ENCODE measurements at places on chromosomes 16 and 17.

DNA sequence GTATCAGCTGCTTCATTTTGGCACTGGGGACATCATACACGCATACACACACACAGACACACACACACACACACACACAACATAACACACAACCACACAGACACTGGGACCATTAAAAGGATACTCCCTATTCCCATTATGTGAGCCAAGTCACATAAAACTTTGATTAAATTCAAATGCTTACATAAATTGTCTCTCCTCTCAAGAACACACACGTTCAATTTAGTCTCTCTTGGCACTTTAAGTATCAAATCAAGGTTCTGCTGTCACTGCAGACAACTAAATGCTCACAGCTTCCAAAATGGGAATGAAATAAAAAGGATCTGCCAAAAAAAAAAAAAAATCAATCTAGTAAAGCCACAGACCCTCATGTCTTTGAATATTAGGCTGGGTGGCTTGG is 184.9 kb downstream of the RBFOX1 start:
- DNase-seq, result no peak

DNA sequence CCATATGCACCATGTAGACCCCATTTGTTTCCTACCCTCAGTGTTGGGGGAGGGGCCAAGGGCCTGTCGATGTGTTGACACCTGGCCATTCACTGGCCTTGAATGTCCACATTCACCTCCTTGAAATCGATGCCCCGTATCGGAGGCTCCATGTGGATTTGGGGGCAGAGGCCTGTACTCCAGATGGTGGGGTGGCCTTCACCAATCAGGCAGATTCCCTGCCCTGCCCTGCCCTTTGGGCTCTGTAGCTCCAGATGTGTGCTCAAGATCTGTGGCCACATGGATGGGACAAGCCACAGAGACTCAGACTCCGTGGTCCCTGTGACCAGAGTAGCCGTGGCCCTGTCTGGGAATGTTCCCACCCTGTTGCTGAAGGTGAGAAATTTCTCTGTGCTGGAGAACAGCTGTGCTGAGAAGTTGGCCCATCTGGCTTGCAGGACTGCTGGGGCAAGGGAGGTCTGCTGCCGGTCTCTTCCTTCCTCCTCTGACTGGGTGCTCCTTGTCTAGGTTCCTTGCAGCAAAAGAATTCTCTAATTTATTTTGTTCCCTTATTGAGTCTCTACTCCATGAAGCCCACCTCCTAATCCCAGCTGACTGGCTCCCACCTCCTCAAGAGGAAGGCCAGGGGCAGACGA is 221.3 kb downstream of the SEC14L1 start:
- no peak for DNase-seq

DNA sequence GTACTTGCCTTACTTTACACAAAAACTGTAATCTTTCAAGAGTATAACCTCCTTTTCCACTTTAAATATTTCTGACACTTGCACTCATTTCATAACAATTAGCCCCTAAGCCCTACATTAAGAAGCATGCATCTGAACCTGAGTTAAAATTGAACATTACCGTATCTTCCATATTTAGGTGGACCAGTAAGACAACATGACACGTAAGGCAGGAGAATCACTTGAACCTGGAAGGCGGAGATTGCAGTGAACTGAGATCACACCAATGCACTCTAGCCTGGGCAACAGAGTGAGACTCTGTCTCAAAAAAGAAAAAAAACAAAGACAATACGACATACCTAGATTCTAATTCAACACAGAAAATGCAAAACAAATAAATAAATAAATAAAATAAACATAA is 7.0 kb downstream of the PHF12 start:
- DNase-seq, result no peak

DNA sequence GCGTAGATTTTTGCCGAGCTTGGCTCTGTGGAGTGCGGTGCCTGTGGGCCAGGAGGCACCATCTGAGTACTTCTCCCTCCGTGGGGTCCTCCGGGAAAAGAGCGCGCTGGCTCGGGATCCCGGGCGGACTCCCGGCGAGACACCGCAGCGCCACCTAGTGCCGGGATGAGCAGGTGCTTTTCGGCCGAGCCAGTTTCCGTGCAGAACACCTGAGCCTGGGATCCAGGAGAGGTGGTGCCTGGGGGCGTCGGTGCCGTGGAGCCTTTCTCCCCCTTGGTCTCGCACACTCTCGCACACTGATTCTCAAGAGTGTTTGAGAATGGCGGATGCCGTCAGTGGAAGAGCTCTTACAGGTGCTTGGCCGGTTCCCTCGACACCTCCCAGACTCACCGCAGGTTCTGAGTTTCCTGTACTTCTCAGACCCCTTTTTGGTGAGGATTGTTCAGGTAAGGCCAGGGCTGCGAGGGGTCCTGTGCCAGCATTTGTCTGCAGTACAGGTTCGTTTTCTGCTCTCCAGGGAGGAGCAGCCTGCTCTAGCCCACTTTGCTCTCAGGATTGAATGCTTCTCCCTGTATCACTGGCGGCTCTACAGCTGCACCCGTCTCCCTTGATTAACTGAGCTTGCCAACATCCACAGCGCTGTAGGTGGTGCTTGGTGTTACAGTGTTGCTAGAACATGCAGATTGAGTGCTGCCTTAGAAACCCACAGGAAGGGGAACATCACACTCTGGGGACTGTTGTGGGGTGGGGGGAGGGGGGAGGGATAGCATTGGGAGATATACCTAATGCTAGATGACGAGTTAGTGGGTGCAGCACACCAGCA is 23.3 kb downstream of the TBCD start:
- DNase-seq, result no peak

DNA sequence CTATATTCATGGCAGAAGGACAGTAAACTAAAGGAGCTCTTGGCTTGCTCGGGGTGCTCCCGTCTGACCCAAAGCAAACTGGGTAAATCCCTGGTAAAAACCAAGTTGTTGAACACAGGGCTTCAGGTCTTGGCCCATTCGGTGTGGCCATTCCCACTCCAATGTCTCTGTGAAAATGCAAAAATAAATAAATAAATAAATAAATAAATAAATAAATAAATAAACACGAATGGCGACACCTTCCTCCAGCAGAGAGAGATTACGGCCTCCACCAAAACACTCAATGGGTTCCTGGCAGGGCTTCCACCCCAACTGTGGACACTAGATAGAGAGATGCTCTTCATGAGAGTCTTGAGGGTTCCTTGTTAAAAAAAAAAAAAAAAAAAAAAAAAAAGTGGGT is 325.3 kb downstream of the SOX9 start:
- DNase-seq, result no peak

DNA sequence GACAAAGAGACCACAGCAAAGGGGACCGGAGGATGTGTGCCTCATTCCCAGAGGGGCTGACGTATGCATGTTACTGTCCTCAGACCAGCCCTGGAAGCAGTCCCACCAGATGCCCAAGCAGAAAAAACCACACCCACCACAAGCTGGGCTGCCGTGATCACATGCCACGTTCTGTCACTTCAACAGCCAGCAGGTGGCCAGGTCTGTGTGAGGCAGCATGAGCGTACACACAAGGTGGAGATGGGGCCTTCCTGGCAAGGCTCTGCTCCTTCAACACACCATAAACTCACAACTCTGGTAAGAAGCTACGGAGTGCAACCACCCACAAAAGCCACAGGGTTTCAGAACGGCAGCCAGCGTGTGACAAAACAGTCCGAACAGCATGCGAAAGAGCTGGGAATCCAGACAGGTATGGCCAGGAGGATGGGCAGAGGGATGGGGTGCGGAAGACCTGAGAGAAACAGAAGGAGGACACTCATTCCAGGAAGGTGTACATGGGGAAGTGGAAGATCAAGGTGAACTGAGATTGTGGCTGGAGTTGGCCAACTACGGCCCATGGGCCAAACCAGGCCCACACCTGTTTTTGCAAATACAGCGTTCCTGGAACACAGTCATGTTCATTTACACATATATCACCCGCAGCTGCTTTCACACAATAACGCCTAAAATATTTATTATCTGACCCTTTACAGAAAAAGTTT is 27.9 kb downstream of the MBTPS1 start:
- DNase-seq, result peak; percentile 11

DNA sequence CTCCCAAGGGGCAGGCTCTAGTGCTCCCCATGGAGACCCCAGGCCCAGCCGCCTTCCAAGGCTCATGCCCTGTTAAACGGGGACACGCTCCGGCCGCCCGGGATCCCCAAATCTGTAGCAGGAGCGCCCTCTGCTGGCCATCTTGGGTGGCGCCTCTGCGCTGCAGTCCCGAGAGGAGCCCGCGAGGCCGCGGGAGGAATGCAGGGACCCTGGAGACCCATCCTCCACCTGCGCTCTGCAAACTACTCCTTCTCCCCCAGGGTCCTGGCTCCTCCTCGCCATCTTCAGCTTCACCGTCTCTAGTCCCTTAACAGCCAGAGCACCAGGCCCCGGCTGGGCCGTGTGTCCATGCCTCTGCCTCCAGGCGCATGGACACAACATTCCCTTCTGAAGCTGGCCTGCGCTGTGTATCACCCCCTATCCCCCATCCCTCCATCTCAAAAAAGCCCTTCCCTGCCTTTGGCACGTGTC is 23.6 kb upstream of the KRT17 start:
- DNase-seq, result peak; percentile 76

DNA sequence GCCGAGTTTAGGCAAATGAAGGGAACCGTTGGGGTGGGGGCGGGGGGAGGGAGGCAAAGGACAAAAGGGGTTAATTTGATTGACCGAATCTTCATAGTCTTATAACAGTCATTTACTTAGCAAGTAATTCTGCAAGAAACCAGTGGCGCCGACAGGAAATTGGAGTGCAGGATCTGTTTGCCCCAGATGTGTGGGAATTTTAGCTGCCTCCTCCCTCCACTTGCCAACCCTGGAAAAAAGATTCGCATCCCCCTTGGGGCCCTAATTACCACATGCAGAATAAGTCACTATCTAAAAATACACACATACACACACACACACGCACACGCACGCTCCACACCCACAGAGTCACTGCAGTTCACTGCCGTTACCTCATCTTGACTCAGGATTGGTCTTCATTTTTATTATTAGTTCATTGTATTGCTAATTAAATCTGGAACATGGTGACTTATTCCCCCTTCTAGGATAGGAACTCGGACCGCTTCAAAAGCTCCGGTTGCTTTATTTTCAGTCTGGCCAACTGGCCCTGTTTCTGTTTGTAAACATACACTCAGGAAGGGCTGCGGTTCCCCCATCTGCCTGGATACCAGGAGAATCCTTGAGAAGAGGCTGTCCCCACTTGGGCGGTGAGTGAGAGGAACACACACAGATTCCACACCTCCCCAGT is 241.6 kb upstream of the SALL1 start:
- no peak for DNase-seq

DNA sequence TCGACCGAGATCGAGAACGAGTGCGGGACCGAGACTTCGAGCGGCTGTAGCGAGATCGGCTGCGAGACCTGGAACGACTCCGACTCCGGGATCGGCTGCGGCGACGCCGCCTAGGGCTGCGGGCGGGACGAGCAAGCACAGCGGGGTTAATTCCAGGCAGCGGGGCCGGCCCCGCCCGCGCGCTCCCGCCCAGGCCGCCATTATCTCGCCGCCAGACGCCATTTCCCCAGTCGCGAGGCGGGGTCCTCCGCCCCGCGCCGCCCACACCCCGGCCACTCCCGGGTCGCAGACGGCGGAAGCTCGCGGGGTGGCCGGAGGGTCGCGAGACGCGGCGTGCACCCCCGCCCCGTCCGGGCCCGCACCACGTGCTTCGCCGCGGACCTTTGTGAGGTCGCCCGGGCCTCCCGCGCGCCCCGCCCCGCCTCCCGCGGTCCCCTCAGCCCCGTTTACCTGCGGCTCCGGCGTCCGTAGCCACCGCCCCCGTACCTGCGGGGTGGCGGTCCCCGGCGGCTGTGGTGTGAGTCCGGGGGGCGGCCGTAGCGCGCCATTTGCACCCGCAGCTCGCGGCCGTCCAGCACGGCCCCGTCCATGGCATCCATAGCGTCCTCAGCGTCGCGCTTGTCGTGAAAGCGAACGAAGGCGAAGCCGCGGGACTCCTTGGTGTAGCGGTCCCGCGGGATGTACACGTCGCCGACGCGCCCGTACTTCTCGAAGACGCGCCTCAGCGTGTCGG is 616 bp downstream of the SRSF2 start:
- peak; percentile 18 for DNase-seq

GRCh38 chr16:78925083-78925767 is 675.3 kb downstream of the MAF start:
- no peak for DNase-seq

- no peak for DNase-seq
These were observed 185.9 kb downstream of the TMEM132E start for GRCh38 chr17:34765291-34765690.

DNA sequence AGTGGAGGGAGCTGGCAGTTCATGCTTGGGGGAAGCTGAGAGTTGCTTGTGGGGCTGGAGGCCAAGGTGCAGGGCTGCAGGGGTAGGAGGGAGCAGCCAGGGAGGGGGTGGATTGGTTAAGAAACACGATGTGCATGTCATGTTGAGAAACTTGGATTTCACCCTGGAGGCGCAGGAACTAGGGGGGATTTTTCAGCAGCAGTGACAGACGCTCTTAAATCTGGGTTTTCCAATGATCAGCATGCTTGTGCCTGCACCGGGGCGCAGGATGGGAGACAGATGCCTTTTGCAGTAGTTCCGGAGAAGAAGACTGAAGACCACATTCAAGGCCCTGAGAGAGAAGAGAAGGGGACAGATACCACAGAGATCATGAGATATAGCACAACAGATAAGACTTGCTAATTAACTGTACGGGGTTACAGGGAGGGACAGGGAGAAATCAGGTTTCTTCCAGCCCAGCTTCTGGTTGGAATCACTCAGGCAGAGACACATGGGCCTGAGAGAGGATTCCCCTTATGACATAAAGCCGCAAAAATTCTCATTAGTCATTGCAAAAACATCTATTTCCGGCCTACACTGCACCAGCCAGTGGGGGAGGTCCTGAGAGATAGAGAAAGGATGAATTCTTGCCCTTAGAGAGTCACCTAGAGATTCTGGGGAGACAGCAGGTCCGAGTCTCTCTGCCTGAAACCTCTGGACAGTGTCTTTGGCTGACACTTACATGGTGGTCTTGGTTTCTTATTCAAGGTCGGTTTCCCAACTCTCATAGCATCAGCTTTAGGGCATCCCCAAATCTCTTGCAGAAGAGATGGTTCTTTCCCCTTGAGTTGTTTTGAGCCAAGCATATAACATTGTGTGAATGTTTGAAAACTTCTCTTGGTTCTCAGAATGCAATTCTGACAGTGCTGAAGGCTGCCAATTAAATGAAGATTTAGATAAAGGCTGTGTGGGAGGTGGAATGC is 27.1 kb downstream of the CDH13 start:
- DNase-seq, result no peak

GRCh38 chr16:88301886-88302285 is 80.9 kb upstream of the ZNF469 start:
- DNase-seq, result no peak

GRCh38 chr17:33803199-33803685 is 451.8 kb upstream of the CCL2 start:
- no peak for DNase-seq

Data from activated naive CD8-positive, alpha-beta T cell treated with anti-CD3 and anti-CD28 coated beads, Interleukin-2, amount 50 U/mL, for 16 hours (primary cell).